Dorsolateral prefrontal cortex (tissue), 122 donors: ENCODE measurements at places on chromosomes 7 and 10. TPM values are rescaled to one million over a fixed set of nuclear protein-coding genes. Genes with fewer than 3 reads are reported as not detected.

UCMA gene
- total RNA-seq, result not detected

NRCAM gene
- total RNA-seq, result 459 TPM

VCL gene
- total RNA-seq, result 31.0 TPM

PHYHIPL gene
- total RNA-seq, result 190 TPM

BPGM gene
- 26.8 TPM for total RNA-seq

TFR2 gene
- total RNA-seq, result 6.8 TPM

OR13A1 gene
- total RNA-seq, result not detected

KLHDC10 gene
- total RNA-seq, result 34.8 TPM

PDZD7 gene
- 20.0 TPM for total RNA-seq

FFAR4 gene
- total RNA-seq, result 1.6 TPM

SPRN gene
- total RNA-seq, result 19.4 TPM

DNAJB6 gene
- total RNA-seq, result 216 TPM

METTL27 gene
- 0.65 TPM for total RNA-seq

TMEM225B gene
- total RNA-seq, result 1.9 TPM

TBX20 gene
- not detected for total RNA-seq

BUD23 gene
- 39.6 TPM for total RNA-seq

TAS2R5 gene
- 6.8 TPM for total RNA-seq

ALDH18A1 gene
- total RNA-seq, result 35.4 TPM

AGBL3 gene
- total RNA-seq, result 4.3 TPM

PROSER2 gene
- 1.3 TPM for total RNA-seq

LRRC17 gene
- total RNA-seq, result 2.9 TPM

SEPTIN14 gene
- total RNA-seq, result not detected

DNAJC2 gene
- 14.9 TPM for total RNA-seq

WNT2 gene
- total RNA-seq, result 1.3 TPM

SPDYE11 gene
- total RNA-seq, result not detected

ADCY1 gene
- total RNA-seq, result 191 TPM

TFPI2 gene
- not detected for total RNA-seq

ANXA8 gene
- not detected for total RNA-seq

KIN gene
- total RNA-seq, result 12.7 TPM

STOX1 gene
- 21.8 TPM for total RNA-seq

CALML3 gene
- total RNA-seq, result 0.25 TPM

ARMC3 gene
- total RNA-seq, result 2.0 TPM

ARL3 gene
- 26.9 TPM for total RNA-seq

TMEM270 gene
- not detected for total RNA-seq

TSPAN33 gene
- total RNA-seq, result 28.6 TPM

PRLHR gene
- total RNA-seq, result 1.1 TPM

SOSTDC1 gene
- total RNA-seq, result 11.1 TPM

GOLGA7B gene
- 28.1 TPM for total RNA-seq

FAM171A1 gene
- 94.4 TPM for total RNA-seq

RFC2 gene
- 19.4 TPM for total RNA-seq

ASZ1 gene
- total RNA-seq, result not detected

HPSE2 gene
- 8.2 TPM for total RNA-seq
